ENCODE measurements at places on chromosomes 6 and 20.

DNA sequence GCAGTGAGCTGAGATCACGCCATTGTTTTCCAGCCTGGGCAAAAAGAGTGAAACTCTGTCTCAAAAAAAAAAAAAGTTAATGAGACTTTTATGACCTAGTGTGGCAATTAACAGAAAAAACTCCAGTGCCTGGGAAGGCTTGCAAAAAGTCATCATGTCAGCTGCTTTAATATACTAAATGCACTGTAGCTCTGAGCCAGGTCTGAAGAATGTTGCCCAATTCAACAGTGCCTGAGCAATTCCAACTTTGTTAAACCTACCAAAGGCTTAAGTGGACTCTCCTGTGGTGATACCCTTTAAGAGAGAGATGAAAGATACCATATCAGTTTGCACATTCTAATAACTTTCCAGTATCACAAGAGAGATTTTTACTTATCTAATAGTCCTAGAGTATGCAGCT is 6.5 kb upstream of the ROS1 start:
- no peak for DNase-seq

GRCh38 chr6:22001396-22002027 is 295.3 kb downstream of the PRL start:
- no peak for DNase-seq

GRCh38 chr6:92504509-92504908 is 914.9 kb downstream of the EPHA7 start:
- no peak for DNase-seq

GRCh38 chr6:13666194-13667105 is 45.2 kb downstream of the RANBP9 start:
- no peak for DNase-seq

- DNase-seq, result no peak
Observed at GRCh38 chr6:107853230-107853629, 29.1 kb upstream of the SCML4 start.

All from stimulated activated CD8-positive, alpha-beta memory T cell treated with anti-CD3 and anti-CD28 coated beads, Interleukin-12 subunit alpha, Interleukin-12 subunit beta, amount 100 ng/mL, for 4 hours (primary cell).